DND-41 (cell line): ENCODE measurements at places on chromosomes 7 and 10.

GRCh38 chr7:30304177-30304884 lies 19.9 kb downstream of the ZNRF2 start:
- no peak for DNase-seq

- DNase-seq, result no peak
Measured at GRCh38 chr7:131090188-131090587, 237.5 kb upstream of the MKLN1 start.

- DNase-seq, result no peak
Measured at GRCh38 chr10:23610626-23611307, 171.9 kb downstream of the OTUD1 start.

- DNase-seq, result no peak
Measured at GRCh38 chr7:70615066-70615606, 516.8 kb upstream of the GALNT17 start.

- DNase-seq, result no peak
Measured at GRCh38 chr10:31209478-31209877, 109.5 kb upstream of the ZEB1 start.

DNA sequence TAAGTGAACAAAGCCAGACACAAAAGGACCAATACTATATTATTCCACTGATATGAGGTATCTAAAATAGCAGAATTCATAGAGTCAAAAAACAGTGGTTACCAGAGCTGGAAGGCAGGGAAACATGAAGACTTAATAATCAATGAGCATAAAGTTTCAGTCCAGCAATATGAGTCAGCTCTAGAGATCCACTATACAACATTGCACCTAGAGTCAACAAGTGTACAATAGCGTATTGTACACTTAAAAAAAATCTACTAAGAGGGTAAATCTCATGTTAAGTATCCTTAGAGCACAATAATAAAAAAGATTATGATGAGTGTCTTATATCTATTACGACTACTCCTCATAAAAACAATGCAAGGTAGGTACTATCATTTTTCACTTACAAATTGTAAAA lies 36.1 kb downstream of the C10orf90 start:
- no peak for DNase-seq

DNA sequence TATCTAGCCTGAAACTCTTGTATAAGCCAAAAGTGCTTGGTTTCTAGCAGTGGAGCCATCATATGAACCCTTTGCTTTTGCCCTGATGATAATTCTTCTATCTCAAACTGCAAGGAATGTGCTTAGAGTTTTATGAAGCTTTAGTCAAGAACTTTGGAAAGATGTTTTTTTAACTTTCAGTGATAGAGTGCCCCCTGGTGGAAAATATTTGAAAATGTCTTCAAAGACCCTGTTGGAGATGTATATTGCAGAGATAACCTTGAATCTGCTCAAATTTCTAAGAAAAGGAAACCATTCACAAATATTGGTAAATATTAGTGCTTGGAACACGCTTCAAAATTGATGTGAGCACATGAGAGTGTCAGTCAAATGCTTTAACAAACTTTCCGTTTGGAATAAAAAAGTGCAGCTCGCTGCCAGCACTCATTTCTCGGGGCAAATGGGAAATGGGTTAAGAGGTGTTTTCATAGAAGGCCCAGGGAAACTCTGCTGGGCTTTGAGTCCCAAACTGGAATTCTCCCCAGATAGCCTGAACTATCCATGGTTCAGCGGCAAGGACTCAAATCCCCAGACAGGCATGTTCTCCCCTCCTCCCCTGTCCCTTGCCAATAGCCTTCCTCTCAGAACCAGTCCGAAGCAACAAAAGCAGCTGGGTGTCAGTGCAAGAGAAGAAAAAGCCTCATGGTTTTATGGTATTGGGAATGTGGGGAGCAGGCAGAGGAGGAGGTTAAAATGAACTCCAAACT lies 129.3 kb downstream of the MYOF start:
- DNase-seq, result no peak

DNA sequence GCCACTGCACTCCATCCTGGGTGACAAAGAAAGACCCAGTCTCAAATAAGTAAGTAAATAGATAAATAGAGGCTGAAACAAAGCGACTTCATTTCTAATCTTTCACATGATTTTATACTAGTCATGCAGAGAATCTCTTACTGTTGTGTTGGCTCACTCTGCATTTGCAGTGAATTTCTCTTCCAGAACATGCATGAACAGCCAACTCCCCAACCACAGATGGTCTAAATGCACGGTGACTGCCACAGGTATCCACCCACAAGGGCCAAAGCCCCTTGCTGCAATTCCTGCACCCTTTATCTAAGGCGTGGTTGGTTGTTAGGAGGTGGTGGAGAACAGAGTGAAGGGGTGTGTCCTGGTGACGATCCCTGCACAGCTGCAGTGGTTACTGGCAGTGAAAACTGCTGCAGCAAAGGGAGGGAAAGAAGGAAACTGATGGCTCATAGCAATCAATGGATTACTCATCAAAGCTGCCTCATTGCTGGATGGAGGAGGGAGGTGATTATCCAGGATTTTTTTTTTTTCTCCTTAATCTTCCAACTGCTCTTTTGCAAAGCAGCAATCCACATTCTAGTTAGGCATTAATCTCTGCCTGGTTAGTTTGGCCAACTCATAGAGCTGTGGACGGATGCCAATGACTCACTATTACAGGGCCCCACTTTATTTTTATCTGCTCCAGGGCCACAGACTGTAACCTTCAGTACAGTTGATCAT lies 50.6 kb downstream of the PRTFDC1 start:
- no peak for DNase-seq

DNA sequence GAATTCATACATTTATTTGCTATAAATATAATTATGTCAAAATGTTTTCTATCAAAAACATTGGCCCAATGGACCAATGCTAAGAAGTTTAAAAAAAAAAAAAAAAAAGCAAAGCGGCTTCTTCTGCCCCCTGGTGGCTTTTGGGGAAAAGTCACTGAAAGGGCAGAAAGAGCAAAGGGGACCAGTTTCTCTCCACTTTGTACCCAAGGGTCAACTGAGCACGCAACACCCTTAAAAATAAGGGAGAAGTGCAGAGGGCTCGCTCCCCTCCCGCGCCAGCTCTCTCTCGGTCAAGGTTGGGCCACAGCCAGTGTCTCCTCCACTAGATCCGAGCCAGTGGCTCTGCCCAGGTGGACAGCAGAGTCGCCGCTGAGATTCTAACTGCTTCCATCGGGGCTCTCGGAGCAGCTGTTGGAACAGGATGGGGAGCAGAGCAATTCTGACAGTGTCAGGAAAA lies 136.4 kb upstream of the FGFR2 start:
- peak; percentile 22 for DNase-seq

DNA sequence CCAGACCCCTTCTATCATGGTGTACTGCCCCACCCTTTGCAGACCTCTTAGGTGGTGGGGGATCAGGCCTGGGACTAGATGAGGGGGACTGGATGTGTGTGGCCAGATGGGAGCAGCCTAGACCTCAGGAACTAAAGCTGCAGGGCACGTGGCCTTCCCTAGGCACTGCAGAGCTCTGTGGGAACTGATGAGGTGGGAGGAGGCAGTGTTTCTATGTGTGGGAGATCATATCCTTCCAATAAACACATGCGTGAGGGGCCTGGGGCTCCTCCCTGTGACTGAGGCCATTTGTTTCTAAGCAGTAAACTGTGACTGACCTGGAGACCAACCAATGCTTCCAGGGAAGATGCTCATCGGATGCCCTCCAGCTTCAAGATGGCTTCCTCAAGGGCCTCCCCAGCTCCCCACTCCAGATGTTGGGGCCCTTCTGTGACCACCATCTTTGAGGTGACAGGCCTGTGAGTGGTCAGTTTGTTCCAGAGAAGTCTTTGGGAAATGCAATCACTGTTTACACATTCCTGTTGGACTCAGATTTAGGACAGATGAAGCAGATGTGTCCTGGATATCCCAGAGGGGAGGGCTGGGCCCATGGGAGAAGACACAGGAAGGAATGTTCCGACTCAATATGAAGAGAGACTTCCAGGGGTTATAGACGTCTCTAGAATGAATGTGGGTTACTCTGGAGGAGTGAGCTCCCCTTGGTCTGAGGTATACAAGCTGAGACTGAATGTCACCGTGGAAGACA lies 23.6 kb upstream of the ZCCHC24 start:
- no peak for DNase-seq

DNA sequence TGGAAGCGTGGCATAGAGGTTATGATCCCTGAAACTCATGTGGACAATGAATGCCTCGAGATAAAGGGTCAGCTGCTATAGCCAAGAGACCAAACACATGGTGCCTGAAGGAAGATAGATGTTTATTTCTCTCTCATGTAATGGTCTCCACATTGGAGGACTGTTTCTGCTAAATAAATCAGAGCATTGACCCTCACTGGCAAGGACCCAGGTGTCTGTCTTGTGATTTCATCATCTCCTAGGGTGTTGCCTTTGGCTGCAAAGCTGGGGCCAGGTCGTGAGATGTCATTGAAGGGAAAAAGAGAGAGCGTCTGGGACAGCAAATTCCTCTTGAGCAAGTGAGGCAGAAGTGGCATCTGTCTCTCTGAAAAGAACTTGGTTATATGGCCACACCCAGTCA lies 64.6 kb downstream of the JCAD start:
- no peak for DNase-seq

GRCh38 chr10:69837261-69837660 lies 35.6 kb downstream of the COL13A1 start:
- no peak for DNase-seq

DNA sequence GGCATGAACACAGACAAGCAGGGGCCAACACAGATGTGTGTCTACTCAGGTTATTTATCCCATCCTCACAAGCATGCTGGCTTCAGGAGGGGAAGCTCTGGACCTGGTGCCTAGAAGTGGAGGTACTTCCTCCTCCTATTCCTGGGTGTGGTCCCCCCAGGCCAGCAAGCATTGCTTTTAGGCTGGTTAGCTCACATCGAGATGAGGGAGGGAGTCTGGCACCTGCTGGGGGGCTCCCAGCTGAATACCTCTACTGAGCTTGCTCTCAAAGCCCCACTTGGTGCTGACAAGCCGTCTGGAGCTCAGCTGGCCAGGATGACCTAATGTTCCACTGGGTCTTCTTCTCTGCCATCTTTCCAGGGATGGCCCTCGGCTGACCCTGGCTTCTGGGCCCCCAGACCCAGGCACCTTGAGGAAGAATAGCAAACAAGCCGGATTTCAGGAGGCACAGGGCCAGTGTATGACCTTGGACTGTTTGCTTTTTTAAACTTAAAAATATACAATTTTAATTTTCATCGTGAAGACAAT lies 26.8 kb downstream of the FAM241B start:
- DNase-seq, result no peak

DNA sequence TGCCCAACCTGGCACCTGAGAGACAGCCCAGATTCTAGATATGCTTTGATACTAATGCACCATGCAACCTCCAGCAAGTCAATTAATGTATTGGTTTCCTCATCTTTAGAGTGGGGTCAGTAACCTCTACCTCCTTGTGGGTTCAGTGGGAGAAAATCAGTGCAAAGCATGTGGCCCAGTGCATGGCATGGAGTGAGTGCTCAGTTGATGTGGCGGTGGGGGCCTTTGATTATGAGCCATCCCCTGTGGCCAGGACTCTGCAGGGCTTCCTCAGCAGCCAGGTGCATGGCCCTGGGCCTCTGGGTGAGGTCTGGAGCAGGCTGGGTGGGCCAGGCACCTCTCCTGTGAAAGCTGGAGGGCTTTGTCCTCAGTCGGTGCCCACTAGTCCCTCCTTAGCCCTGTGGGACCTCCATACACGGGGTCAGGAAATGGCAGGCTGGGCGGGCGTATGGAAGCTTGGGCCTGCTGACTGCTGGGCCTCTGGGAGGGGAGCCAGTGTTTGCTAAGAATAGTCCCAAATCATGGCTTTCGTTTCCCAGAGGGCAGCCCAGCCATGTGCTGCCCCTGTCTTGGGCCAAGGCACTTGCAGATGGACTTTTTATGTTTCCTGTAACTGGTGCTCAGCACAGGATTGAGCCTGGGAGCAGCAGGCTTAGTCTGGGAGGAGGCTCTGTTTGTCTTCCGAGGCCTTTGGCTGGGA lies 3.4 kb downstream of the PALD1 start:
- DNase-seq, result no peak

- no peak for DNase-seq
Measured at GRCh38 chr10:77550378-77550777, 87.2 kb downstream of the KCNMA1 start.
